Upper lobe of right lung (tissue), 1 donor: ENCODE measurements at places on chromosomes 11 and 22. TPM values are rescaled to one million over a fixed set of nuclear protein-coding genes. Genes with fewer than 3 reads are reported as not detected.

SHANK2 gene
- total RNA-seq, result 62.5 TPM

BMAL1 gene
- total RNA-seq, result 18.8 TPM

DNA sequence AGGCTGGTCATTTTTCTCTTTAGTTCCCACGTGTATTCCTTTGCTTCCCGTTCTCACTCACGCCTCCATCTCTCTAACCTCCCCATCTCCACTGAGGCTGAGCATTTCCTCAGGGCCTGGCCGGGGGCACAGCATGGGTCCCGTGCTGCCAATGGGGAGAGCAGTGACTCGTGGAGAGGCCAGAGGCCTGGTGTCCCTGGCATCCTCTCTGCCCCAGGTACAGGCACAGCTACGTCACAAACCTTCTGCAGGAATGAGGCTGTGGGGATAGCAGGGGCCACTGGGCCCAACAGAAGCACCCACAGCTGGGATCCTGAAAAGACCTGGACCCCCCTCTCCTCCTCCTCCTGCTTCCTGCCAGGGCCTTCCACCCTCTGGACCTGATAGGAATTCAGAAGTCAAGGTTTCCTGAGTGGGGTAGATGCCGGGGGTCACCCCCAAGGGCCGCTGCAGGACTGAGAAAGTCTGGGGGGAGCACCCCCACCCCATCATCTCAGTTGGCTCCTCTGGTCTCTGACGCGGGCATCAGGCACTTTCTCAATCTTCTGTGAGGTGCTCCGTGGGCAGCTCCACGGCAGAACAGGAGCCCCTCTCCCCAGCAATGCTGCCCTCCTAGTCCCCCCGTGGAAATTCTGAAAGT is 11.8 kb downstream of the PNPLA5 start:
- peak; percentile 43 for DNase-seq

DNA sequence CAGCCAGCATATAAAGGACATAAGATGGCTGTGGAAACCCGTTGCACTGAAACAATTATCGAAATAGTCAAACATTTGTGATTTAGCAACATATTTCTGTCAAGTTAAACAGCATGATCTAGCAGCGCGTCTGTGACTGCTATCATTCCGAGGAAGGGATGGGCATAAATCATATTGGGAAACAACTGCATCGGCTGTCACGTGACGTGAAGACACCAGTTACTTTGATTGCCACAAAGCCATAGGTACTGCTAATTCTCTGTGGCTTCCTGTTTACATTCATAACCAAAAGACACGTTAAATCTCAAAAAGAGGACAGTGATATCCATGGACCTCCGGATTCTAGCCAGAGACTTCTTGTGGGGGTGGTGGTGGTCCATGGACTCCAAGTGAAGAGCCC is 87.8 kb downstream of the CACNA1I start:
- DNase-seq, result no peak

DERL3 gene
- 3.8 TPM for total RNA-seq

- no peak for DNase-seq
Measured at GRCh38 chr22:43402128-43402527, 9.7 kb upstream of the MPPED1 start.
